ENCODE measurements at places on chromosomes 12 and 14. TPM values are rescaled to one million over a fixed set of nuclear protein-coding genes. Genes with fewer than 3 reads are reported as not detected.

- DNase-seq: no peak
These were observed 690 bp downstream of the AKAP6 start for GRCh38 chr14:32329690-32330285.

DNA sequence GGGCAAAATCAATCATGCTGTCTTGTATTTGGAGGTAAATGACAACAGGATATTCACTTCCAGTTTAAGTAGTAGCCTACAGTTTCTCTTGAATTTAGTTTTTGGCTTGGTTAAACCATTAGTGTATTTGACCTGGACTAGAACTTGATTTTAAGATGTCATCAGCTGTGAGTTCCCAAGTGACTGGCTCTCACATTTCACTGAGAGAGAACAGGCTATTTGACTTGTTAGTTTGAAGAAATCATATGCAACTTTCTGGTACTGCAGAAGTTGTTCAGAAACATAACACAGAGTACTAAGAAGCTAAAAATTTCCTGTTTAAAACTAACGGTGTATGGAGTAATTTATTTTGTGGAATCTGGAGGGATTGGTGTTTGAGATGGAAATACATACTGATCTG, 22.3 kb downstream of the MNAT1 start:
- no peak for DNase-seq

GRCh38 chr12:58803908-58804307, 116.4 kb downstream of the LRIG3 start:
- no peak for DNase-seq

GRCh38 chr14:33039311-33039710, 100.6 kb downstream of the NPAS3 start:
- no peak for DNase-seq

DNA sequence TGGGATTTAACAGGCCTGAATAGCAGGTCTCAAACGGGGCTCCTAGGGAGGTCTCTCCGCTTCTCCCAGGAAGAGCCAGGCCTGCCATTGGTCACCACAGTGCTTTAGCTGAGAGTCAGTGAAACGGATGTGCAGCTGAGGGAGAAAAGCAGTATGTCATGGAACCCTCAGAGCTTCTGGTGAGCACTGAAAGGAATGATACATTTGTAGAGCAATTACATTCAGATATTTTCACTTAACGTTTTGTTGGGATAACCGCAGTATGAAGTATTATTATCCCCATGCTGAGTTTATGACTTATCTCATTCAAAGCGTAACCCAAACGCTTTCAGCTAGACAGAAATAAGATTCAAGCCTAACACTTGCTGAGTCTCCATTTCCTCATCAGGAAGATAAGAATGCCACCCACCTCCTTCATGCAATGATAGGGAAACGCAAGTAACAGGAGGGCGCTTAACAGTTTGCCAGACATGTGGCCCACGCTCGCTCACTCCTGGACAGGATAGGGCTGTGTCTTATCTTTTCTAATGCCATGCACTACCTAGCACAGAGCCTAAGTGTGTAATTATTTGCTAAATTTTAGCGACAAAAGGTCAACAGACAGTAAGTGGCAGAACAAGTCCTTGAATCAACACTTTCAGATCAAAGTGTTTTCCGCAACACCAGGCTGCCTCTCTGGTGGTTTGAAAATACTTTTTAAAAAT, 28.2 kb downstream of the DAD1 start:
- no peak for DNase-seq

GRCh38 chr12:75658901-75659823, 147.8 kb upstream of the KRR1 start:
- DNase-seq: no peak

Gene RDH12
- 0.28 TPM for total RNA-seq
